ENCODE measurements at places on chromosomes 2 and 18. TPM values are rescaled to one million over a fixed set of nuclear protein-coding genes. Genes with fewer than 3 reads are reported as not detected.

DNA sequence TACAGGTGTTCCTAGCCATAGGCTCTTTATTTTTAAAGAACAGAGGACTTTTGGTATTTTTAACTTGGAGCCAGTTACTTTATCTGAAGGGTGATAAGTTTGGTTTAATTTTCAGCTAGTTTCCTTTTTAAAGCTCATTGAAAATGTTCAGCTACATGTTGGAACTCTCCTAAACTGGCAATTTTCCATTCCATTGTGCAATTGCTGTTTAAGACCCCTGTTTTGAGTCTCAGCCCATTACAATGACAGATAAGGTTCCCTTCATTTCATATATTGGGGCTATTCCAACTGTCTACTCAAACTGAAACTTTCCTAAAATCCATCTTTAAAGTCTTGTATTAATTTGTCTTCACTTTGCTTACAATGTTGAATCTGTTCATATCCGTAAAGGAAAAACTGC, 11.6 kb downstream of the MAIP1 start:
- H3K4me1 ChIP-seq, result no peaks in the 10 kb centered on the region
- no peak for DNase-seq
- no peak overlapping the region for H3K27ac ChIP-seq
- peaks cover 17% of the 10 kb centered on the region for H3K36me3 ChIP-seq
- H3K27me3 ChIP-seq, result no peaks in the 10 kb centered on the region

DNA sequence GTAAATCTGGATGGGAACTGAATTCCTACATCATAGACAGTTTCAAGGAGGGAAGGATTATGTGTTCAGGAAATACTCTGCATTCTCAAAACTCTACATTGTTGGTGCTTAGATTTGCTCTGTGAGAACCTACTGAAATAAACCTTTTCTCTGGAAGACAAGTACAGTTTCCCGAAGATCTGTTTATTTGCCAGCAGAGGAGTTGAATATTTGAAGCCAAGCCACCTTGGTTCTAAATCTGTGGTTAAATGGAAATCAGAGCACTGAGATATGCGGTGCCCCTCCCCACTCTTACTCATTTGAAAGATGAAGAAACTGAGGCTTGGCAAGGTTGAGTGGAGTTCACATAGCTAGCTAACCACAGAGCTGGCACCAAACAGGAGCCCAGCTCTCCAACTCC, 146.3 kb upstream of the CTAGE1 start:
- no peak for DNase-seq
- no peaks in the 10 kb centered on the region for H3K27me3 ChIP-seq
- H3K36me3 ChIP-seq, result no peaks in the 10 kb centered on the region
- H3K4me1 ChIP-seq, result peaks cover 37% of the 10 kb centered on the region
- no peak overlapping the region for H3K4me3 ChIP-seq
- peak overlapping the region; percentile 27 for H3K27ac ChIP-seq

DNA sequence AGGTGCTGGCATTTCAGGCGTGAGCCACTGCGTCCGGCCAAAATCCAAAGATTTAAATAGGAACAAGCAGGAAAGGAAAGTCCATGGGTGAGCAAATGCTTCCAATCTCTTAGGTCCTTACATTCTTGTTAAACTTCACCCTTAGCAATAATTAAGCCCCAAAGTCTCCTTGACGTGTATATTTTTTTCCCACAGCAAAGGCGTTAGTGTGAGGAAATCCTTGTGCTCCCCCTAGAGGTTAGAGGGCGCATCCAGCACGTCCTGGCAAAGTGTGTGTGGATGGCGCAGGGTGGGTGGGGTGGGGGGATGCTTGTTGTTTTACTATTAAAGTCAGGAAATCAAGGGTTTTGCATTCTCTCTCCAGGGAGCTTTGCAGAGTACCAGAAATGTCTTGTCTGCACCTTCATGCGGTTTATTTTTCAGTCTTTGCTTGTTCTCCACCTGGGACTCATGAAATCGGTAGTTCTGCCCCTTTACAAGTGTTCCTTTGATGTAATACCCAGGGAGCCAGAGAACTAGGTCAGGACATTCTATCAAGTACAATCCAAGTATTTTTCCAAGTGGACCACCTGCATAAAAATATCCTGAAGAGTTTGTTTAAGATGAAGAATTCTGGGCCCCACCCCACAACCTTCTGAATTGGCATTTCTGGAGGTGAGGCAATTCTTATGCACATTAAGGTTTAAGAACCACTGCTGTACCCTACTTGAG, 22.2 kb upstream of the ITSN2 start:
- no peaks in the 10 kb centered on the region for H3K36me3 ChIP-seq
- no peak for DNase-seq
- H3K27ac ChIP-seq, result no peak overlapping the region
- H3K27me3 ChIP-seq, result no peaks in the 10 kb centered on the region

DNA sequence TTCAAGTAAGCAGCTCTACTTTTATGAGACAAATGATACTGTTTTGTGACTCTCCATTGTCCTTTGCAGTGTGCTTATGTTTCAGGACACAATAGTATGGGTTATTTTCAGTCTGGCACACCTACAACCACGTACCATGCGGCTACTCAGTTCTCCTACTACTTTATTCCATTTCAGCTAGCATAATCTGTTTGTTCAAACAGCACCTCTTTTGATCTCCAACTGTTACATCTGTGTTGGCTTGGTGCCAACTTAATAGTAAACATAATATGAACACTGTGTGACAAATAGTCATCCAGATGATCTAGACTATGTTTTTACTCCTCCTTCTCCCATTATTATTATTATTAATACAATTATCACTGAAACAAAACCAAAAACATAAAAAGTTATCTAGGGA, 40.5 kb downstream of the MYO3B start:
- H3K4me1 ChIP-seq, result peaks cover 17% of the 10 kb centered on the region
- no peak for DNase-seq
- H3K27me3 ChIP-seq, result no peaks in the 10 kb centered on the region
- no peaks in the 10 kb centered on the region for H3K36me3 ChIP-seq
- H3K27ac ChIP-seq, result no peak overlapping the region
- no peak overlapping the region for H3K4me3 ChIP-seq

DNA sequence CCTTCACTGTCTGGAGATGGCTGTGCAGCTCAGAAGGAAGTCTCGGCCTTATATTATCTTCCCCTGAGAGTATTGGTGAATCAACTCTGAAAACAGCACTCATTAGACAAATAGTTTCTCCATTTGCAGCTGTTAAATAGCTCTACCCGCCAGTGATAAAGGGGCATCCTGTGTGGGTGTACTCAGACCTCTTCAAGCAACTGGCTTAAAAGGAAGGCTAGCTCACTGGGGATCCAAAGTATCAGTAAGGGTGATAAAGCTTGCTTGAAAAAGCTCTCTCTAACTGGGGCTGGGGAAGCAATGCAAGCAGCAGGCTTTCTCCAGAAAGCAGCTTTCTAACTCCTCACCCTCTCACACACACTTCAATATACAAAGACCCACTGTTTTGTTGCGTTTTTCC, 64.9 kb upstream of the PSMD14 start:
- no peak for DNase-seq
- no peak overlapping the region for H3K4me3 ChIP-seq
- no peak overlapping the region for H3K27ac ChIP-seq
- H3K36me3 ChIP-seq, result no peaks in the 10 kb centered on the region
- H3K27me3 ChIP-seq, result peaks cover 14% of the 10 kb centered on the region

GRCh38 chr18:34128436-34128835, 96.3 kb downstream of the NOL4 start:
- no peaks in the 10 kb centered on the region for H3K27me3 ChIP-seq
- no peak overlapping the region for H3K27ac ChIP-seq
- no peaks in the 10 kb centered on the region for H3K36me3 ChIP-seq
- H3K4me1 ChIP-seq, result peaks cover 13% of the 10 kb centered on the region
- DNase-seq, result no peak
- no peak overlapping the region for H3K4me3 ChIP-seq

DNA sequence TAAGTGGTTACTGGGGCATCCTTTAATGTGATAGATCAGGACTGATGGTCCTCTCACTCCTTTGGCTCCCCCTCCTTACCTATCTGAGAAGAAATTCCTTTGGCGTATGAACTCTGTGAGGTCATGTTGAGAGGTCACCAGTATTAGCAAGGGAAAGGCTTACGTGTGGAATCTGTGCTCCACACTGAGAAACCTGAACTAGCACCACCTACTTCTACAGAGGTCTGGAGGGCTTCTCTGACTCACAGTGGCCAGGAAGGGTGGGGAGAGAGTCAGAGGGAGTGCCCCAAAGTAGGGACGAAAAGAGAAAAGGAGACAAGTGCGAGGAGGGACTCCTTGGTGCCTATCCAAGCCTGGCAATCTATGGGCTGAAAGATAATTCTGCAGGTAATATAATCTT, 348.6 kb downstream of the TNS1 start:
- H3K4me3 ChIP-seq, result no peak overlapping the region
- H3K4me1 ChIP-seq, result peaks cover 48% of the 10 kb centered on the region
- DNase-seq, result no peak
- no peaks in the 10 kb centered on the region for H3K27me3 ChIP-seq
- H3K27ac ChIP-seq, result peak overlapping the region; percentile 36

GRCh38 chr2:10980886-10981425, 69.2 kb downstream of the KCNF1 start:
- H3K27me3 ChIP-seq, result peaks cover 11% of the 10 kb centered on the region
- H3K4me3 ChIP-seq, result no peak overlapping the region
- no peak overlapping the region for H3K27ac ChIP-seq
- DNase-seq, result no peak
- peaks cover 3% of the 10 kb centered on the region for H3K4me1 ChIP-seq
- no peaks in the 10 kb centered on the region for H3K36me3 ChIP-seq

GRCh38 chr18:52343138-52343537, 3.1 kb downstream of the DCC start:
- H3K4me3 ChIP-seq, result no peak overlapping the region
- H3K27me3 ChIP-seq, result peaks cover 54% of the 10 kb centered on the region
- H3K4me1 ChIP-seq, result peaks cover 23% of the 10 kb centered on the region

GRCh38 chr2:16271231-16271896, 331.0 kb downstream of the MYCN start:
- H3K4me1 ChIP-seq, result no peaks in the 10 kb centered on the region
- no peaks in the 10 kb centered on the region for H3K36me3 ChIP-seq
- H3K4me3 ChIP-seq, result no peak overlapping the region
- DNase-seq, result no peak
- H3K27me3 ChIP-seq, result peaks cover 3% of the 10 kb centered on the region

DNA sequence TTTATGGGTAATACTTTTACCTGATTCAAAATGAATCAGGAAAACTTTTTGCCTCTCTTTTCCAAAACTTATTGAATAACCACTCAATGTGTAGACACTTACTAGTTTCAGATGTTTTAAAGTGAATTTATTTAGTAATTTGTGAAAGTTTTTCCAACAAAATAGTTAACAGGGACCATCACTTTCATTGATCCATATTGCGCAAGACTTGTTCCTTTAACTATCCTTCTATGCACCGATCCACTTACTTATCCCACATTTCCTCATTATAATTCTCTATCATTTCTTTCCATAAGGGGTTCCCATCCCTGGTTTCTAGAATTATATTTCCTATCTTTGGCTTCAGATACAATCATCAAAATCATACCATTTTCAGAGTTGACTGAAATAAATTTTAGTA, 48.3 kb downstream of the CDH19 start:
- H3K27me3 ChIP-seq, result peaks cover 3% of the 10 kb centered on the region
- no peaks in the 10 kb centered on the region for H3K36me3 ChIP-seq
- H3K4me3 ChIP-seq, result no peak overlapping the region

- no peak overlapping the region for H3K4me3 ChIP-seq
- no peaks in the 10 kb centered on the region for H3K27me3 ChIP-seq
- peaks cover 28% of the 10 kb centered on the region for H3K36me3 ChIP-seq
- DNase-seq, result no peak
- peaks cover 43% of the 10 kb centered on the region for H3K4me1 ChIP-seq
- H3K27ac ChIP-seq, result peak overlapping the region; percentile 77
These were observed 111.5 kb downstream of the MTCL1 start for GRCh38 chr18:8816816-8817215.

INO80D gene
- 18.5 TPM for total RNA-seq

ALPI gene
- total RNA-seq, result not detected

IGFBP5 gene
- total RNA-seq, result 500 TPM

CTIF gene
- 173 TPM for total RNA-seq

LTBP1 gene
- total RNA-seq, result 398 TPM

PRSS56 gene
- total RNA-seq, result not detected

CCDC74B gene
- 3.0 TPM for total RNA-seq

CFC1 gene
- not detected for total RNA-seq

SCN9A gene
- total RNA-seq, result 30.1 TPM

Data from chondrocyte (in vitro differentiated cells).